ENCODE measurements at places on chromosomes 6 and 20.

DNA sequence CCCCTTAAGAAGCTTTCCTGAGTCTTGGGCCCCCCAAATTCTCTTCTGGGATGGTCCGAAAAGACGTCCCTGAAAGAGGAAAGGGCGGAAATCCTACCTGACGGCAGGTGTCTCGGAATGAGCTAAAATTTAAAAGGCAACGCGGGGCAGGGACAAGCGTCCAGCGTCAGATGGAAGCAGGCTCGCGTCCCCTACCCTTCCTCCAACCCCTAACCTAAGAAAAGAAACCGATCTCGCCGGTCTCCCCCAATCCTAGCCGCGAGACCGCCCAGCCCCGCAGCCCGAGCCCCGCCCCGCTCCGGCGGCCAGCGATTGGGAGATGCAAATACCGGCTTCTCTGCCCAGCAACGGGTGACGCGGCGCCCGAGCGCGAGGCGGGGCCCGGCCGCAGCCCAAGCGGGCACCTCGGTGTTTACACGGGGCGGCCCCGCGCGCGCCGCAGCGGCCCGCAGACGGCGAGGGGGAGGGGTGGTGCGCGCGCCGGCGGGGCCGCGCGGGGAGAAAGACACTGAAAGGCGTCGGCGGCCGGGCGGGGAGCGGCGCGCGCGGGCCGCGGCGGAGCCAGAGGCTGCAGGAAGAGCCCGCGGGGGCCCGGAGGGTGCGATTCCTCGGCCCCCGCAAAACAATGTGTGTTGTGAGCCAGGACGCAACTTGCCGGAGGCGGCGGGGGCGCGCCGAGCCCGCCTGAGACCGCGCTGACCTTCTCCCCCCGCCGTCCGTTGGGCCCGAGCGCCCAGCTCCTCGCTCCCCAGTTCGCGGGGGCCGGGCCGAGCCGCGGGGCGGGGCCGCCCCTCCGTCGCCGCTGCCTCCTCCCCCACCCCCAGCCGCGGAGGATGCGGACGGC is at the start of gene SOX12:
Gene SOX12 (plus strand): TSS at position 508 of the 844 bp plus-strand sequence. CDS start 373 bp downstream, outside the sequence.
- DNase-seq = no peak

- no peak for DNase-seq
Measured at GRCh38 chr6:13615792-13616120, 621 bp downstream of the NOL7 start.

DNA sequence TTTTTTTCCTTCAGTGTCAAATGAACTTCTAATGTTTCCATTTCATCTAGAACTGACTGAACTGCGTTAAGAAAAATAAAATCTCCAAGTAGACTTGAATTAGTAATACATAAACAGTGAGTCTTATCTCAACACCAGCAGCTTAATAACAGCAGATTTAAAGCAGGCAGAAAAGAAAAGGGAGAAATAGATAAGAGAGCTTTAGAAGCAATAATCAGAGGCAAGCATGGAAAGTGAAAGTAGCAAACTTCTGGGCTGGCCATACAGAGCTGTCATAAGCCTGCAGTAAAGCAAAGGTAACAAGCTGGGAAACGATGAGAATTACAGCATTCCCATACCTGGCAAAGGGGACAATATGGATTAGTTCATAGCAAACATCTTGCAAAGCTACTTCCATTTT is 16.9 kb upstream of the ANGPT4 start:
- DNase-seq = no peak

GRCh38 chr20:15446373-15446772 is 1109.0 kb upstream of the FLRT3 start:
- no peak for DNase-seq

- no peak for DNase-seq
Measured at GRCh38 chr20:51703400-51704287, 64.5 kb downstream of the ATP9A start.

DNA sequence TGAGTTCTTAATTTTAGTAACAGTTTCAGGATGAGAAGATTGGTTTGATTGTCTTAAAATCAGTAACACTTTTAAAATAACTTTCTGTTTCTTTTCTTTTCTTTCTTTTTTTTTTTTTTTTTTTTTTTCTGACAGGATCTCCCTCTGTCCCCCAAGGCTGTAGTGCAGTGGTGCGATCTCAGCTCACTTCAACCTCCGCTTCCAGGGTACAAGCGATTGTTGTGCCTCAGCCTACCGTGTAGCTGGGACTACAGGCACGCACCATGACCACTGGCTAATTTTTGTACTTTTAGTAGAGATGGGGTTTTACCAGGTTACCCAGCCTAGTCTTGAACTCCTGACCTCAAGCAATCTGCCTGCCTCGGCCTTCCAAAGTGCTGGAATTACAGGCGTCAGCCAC is 33.7 kb upstream of the KCNQ5 start:
- DNase-seq = no peak

GRCh38 chr6:127188744-127189143 is 70.3 kb downstream of the RSPO3 start:
- no peak for DNase-seq

- DNase-seq = no peak
Measured at GRCh38 chr20:1418350-1418749, 25.5 kb upstream of the FKBP1A start.

GRCh38 chr6:72553531-72554511 is 68.0 kb upstream of the KCNQ5 start:
- DNase-seq = no peak
